Activated CD8-positive, alpha-beta memory T cell treated with anti-CD3 and anti-CD28 coated beads for 4 hours (primary cell): ENCODE measurements at places on chromosomes 16 and 17.

DNA sequence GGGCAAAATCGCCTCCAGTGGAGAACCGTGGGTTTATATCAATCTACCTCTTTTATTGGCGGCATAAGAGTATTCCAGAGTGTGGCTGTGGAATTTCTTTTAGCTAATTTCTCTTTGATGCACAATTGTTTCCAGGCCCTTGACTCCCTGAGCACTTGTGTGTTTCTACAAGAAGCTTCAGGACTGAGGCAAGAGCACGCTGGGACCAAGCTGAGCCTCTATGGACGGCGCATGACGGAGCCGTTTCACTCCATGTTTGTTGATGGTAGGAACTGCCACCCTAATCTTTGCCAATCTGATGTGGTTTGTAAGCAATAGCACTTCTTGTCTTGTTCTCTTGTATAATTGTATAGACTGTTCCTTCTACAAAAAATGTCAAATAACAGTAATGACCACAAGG, 11.2 kb upstream of the ANKRD40CL start:
- no peak for DNase-seq

DNA sequence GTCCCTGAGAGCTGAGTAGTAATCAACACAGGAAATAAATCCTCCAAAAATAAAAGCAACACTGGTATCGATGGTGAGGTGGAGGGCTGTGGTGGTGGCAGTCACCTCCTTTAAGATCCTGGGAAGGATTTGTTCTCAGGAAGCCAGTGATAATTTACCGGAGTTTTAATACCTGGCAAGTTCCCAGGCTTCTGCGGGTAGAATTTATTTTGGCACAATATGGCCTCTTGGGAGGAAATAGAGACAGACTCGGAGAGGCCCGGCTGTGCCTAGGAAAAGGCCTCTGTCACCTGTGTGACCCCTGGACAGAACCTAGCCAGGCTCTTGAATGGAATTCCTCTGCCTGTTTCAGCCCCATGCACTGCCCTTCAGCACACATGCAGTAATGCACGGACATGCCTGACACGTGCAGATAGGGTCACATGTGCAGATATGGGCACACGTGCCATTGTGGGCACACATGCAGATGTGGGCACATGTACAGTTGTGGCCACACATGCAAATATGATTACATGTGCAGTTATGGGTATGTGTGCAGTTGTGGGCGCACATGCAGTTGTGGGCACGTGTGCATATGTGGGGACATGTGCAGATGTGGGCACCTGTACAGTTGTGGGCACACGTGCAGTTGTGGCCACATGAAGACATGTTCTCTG, 33.5 kb downstream of the MGAT5B start:
- no peak for DNase-seq

GRCh38 chr16:87435372-87436224, 43.5 kb downstream of the MAP1LC3B start:
- DNase-seq, result no peak

DNA sequence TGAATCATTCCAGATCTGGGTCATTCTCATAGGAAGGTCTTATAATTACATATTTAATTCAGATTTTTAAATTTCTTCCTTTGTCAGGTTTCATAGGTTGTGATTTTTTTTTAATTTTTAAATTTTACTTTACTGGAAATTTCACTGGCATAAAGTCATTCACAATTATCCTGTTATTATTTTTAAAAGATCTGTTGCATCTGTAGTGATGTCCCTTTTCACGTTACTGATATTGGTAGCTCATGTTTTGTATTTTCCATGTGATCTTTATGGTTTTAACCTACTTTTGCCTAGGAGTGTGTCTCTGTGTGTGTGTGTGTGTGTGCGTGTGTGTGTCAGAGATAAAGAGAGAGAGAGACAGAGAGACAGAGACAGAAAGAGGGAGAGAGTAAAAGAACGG, 216.6 kb upstream of the KCNJ16 start:
- no peak for DNase-seq

GRCh38 chr17:36493956-36494355, 7.5 kb downstream of the ZNHIT3 start:
- DNase-seq, result no peak

DNA sequence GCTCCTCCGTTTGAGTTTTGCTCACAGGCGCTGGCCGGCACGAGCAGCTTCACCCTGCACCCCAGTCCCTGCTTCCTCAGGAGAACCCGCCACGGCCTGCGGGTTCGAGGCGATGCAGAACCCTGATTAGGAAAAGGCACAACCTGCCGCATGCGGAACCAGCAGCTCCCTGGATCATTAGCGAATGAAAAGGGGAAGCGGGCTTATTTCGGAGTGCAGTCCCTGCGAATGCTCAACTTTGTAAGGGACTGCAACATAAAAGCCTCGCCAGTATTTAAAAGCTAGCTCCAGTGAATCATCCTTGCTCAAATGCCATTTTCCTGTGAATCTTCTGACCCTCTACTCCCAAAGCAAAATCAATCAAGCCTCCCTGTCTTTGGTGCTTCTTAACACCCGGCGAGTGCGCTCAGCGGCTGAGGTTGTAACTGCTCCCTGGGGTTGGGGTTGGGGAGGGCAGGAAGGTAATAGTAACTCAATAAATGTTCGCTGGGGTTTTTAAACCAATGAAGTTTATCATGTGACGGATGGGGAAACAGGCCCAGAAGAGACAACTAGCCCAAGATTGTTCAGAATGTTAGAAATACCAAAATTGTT, 678 bp upstream of the AKAP10 start:
- no peak for DNase-seq

GRCh38 chr17:58120195-58120822, 27.9 kb upstream of the OR4D1 start:
- DNase-seq, result no peak

GRCh38 chr17:34408439-34408838, 45.4 kb upstream of the CCL1 start:
- DNase-seq, result no peak

- DNase-seq, result no peak
These were observed 76.3 kb downstream of the KSR1 start for GRCh38 chr17:27532269-27533263.
